ENCODE measurements at places on chromosomes 11 and 22. TPM values are rescaled to one million over a fixed set of nuclear protein-coding genes. Genes with fewer than 3 reads are reported as not detected.

PLET1 gene
- total RNA-seq: not detected

ARHGAP20 gene
- total RNA-seq: not detected

GLYAT gene
- not detected for total RNA-seq

CTSF gene
- 4.6 TPM for total RNA-seq

SERPIND1 gene
- 0.14 TPM for total RNA-seq

TRIM49 gene
- not detected for total RNA-seq

TPBGL gene
- total RNA-seq: not detected

TSPAN18 gene
- total RNA-seq: 0.84 TPM

SCGB1D2 gene
- not detected for total RNA-seq

CRYBB3 gene
- not detected for total RNA-seq

ANO5 gene
- total RNA-seq: not detected

ZFPL1 gene
- 48.6 TPM for total RNA-seq

CHRM1 gene
- total RNA-seq: not detected

RIMBP3C gene
- total RNA-seq: not detected

APOBEC3F gene
- total RNA-seq: 2.1 TPM

SLC5A4 gene
- not detected for total RNA-seq

FDXACB1 gene
- 2.7 TPM for total RNA-seq

TP53I11 gene
- total RNA-seq: 7.6 TPM

OR5M10 gene
- not detected for total RNA-seq

FGF19 gene
- total RNA-seq: not detected

SGSM1 gene
- not detected for total RNA-seq

VPS51 gene
- 195 TPM for total RNA-seq

FXYD6 gene
- 0.21 TPM for total RNA-seq

CD6 gene
- total RNA-seq: 0.19 TPM

FAM111B gene
- total RNA-seq: 9.5 TPM

PNPLA5 gene
- total RNA-seq: not detected

SYCE3 gene
- 1.1 TPM for total RNA-seq

MAJIN gene
- not detected for total RNA-seq

C1QTNF6 gene
- total RNA-seq: 9.2 TPM

INS gene
- total RNA-seq: not detected

KCNQ1 gene
- total RNA-seq: 1.6 TPM

OR6T1 gene
- total RNA-seq: not detected

SLC22A25 gene
- total RNA-seq: not detected

OR52N4 gene
- not detected for total RNA-seq

IGLL1 gene
- total RNA-seq: not detected

ATM gene
- 17.4 TPM for total RNA-seq

OR52E8 gene
- total RNA-seq: not detected

CCDC73 gene
- total RNA-seq: 0.19 TPM

MUC5B gene
- not detected for total RNA-seq

SMIM38 gene
- total RNA-seq: not detected

HTR3B gene
- total RNA-seq: not detected

API5 gene
- total RNA-seq: 94.8 TPM

Measured in airway epithelial cell (primary cell).